Immature natural killer cell (primary cell): ENCODE measurements at places on chromosomes 7 and 10. TPM values are rescaled to one million over a fixed set of nuclear protein-coding genes. Genes with fewer than 3 reads are reported as not detected.

The ADAM12 gene
- polyA plus RNA-seq, result 0.11 TPM

The LOXL4 gene
- polyA plus RNA-seq, result not detected

The BHLHA15 gene
- polyA plus RNA-seq, result not detected

The LEP gene
- polyA plus RNA-seq, result not detected

DNA sequence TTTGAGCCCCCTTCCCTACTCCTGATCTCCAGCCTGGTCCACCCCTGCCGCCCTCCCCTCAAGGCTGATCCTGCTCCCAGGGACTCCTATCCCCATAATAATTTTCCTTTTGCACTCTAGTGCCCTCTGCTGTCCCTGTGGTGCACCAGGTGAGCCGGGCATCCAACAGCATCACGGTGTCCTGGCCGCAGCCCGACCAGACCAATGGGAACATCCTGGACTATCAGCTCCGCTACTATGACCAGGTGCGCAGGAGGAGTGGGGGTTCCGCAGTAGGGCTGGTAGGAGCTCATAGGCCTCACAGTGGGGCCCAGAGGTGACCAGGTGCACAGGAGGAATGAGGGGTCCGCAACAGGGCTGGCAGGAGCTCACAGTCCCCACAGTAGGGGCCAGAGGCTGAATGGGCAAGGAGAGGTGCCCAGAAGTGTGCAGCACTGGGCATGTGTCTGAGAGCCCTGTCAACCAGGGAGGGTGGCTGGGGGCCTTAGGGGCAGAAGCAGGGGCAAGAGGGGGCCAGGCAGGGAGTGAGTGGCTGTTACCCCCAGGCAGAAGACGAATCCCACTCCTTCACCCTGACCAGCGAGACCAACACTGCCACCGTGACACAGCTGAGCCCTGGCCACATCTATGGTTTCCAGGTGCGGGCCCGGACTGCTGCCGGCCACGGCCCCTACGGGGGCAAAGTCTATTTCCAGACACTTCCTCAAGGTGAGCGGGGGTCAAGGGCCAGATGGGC lies 11.7 kb downstream of the EPHB6 start:
- no peaks in the 10 kb centered on the region for H3K27me3 ChIP-seq
- H3K36me3 ChIP-seq, result peaks cover 4% of the 10 kb centered on the region
- no peak overlapping the region for H3K27ac ChIP-seq
- no peaks in the 10 kb centered on the region for H3K4me1 ChIP-seq
- no peak for DNase-seq

DNA sequence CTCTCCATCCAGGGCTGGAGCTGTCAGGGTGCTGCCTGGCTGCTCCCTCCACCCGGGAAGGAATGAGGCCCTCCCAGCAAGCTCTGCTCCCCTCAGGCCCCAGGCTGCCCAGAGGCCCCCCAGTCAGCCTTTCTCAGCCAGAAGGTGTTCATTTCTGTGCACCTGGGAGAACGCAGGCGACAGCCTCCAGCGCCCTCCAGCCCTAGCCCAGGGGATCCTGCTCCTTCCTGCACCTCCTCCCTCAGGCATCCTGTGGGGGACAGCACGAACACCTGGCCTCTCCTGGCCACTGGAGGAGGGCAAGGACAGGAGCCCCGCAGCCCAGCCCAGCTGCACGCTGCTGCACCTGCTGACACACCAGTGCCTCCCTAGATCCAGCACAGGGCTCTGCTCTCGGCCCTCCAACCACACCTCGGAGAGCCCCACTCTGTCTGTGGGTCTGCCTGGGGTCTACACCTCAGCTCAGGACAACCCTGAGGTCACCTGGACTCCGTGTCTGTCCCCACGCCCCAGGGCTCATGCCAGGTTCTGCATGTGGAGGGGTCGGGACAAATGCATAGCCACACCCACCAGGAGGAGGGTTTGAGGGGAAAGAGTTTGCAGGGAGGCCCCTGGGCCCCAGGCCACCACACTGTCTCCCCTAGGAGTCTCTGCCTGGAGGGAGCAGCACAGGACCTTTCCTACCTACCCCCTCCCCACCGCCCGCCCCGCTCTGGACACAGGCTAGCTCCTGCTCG lies 7.4 kb upstream of the PWWP2B start:
- no peak overlapping the region for H3K4me3 ChIP-seq
- H3K4me1 ChIP-seq, result peaks cover 20% of the 10 kb centered on the region
- H3K27ac ChIP-seq, result no peak overlapping the region
- DNase-seq, result no peak
- H3K36me3 ChIP-seq, result no peaks in the 10 kb centered on the region
- H3K27me3 ChIP-seq, result peaks cover 12% of the 10 kb centered on the region

DNA sequence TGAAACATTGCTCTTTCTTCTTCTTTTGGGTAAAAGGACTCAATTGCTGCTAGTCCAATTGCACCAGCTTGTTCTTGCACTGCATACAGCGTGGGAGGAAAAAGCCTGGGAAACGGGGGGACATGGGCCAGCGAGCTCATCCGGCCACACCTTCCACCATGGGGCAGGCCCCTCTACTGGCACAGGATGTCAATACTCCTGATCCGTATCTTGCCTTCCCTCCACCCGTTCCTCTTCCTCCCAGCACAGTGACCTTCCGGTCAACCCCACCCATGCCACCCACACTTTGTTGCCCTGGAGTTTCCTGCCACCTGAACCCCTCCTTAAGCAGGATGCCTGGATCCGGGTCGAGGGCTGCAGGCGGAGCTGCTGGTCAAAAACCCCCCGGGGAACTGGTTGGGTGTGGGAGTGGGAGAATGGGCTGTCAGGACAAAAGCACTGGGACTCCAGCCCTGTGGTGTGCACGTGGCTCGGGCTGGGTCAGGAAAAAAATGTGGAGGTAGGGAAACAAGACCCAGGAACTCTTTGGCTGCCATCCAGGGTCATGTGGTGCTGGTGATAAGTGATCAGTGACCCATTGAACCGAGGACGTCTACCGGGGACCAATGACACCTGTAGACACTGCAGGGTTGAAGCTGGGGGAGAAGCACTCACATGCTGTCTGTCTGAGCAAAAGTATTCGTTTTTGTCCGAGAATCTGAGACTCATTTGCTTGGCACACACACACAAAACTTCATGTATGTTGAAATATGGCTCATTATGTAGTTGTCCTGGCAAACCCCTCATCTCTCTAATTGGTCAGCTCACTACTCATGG lies 8.1 kb downstream of the IL2RA start:
- H3K36me3 ChIP-seq, result no peaks in the 10 kb centered on the region
- H3K4me3 ChIP-seq, result peak overlapping the region; percentile 72
- peaks cover 49% of the 10 kb centered on the region for H3K4me1 ChIP-seq
- peak overlapping the region; percentile 38 for H3K27ac ChIP-seq
